Breast epithelium (tissue), 4 donors: ENCODE measurements at places on chromosomes 2 and 18. TPM values are rescaled to one million over a fixed set of nuclear protein-coding genes. Genes with fewer than 3 reads are reported as not detected.

The BBS5 gene
- 9.2 TPM for total RNA-seq

The TBC1D8 gene
- 89.7 TPM for total RNA-seq

DNA sequence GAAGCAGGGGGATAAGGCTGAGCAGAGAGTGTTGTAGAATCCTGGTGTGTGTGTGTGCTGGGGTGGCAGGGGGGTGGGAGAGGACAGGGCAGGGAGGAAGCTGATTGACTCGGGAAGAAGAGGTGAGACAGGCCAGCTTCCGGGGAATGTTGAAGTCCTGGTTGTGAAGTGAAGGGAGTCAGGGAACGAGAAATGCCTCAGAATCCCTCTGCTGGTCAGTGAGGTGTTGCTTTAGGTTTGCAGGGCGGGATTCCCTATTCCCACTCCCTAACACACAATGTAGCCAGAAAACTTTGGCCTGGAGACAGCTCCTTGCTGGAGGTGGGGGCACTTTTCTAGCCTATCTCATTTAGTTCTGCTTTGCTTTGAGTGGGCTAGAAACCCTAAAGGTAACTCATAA is 265.1 kb downstream of the HAUS1 start:
- H3K27me3 ChIP-seq: no peaks in the 10 kb centered on the region
- no peaks in the 10 kb centered on the region for H3K36me3 ChIP-seq
- no peaks in the 10 kb centered on the region for H3K4me1 ChIP-seq
- no peak overlapping the region for H3K4me3 ChIP-seq
- no peak overlapping the region for H3K27ac ChIP-seq

The TEX44 gene
- not detected for total RNA-seq

The TNS1 gene
- total RNA-seq: 577 TPM

GRCh38 chr2:232454630-232455029 is 1.3 kb upstream of the ALPI start:
- H3K36me3 ChIP-seq: no peaks in the 10 kb centered on the region
- DNase-seq: no peak
- H3K4me1 ChIP-seq: no peaks in the 10 kb centered on the region
- H3K4me3 ChIP-seq: no peak overlapping the region
- H3K27me3 ChIP-seq: peaks cover 25% of the 10 kb centered on the region

DNA sequence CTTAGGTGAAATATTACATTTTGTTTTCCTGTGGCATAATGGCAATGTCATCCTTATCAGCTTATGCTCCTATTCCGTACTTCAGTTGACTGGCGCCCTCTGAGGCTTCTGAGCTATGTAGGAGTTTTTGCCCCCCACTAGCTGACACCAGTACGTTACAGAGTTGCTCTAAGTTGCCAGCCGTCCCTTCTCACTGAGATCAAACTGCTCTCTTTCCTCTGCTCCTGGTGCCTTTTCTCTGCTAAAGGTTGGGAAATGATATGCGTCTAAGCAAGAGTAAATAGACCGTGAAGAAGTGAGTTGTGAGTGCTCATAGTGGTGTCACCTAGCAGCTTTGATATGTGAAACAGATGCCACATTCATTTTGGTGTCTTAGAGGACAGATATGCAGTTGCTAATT is 99.2 kb downstream of the RAPGEF4 start:
- H3K27ac ChIP-seq: no peak overlapping the region
- no peaks in the 10 kb centered on the region for H3K36me3 ChIP-seq
- no peak overlapping the region for H3K4me3 ChIP-seq
- DNase-seq: no peak
- H3K4me1 ChIP-seq: no peaks in the 10 kb centered on the region

The LONRF2 gene
- total RNA-seq: 5.1 TPM

DNA sequence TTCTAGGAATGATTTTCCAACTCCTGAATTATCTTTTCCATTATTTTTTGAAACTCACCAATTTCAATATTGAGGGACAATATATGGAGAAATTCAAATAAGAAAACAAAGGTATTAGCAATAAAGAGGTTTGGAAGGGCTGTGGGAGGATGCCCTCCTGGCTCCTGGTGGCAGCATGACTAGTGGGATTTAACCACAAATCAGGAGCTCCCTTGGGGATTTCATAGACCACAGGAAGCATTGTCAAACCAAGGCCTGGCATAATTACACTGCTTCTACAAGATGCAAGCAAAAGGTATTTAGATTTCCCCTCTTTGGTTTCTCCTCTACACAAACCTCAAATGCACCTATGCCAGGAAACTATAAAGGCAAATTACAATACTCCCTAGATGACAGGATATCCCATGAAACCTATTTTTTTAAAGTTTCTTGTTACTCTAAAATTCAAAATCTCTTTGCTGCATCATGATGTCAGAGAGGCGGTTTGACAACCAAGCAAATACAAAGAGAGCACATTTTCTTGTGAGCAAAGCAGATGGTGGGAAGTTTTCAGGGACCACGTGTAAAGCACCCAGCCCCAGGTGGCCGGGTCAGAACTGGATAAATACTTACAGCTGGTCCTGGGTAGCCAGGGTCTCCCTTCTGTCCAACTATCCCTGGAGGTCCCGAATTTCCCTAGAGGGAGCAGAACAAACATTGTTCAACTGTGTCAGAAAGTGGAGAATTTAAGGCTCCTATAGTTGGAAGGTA is 67.9 kb downstream of the COL6A3 start:
- H3K4me1 ChIP-seq: no peaks in the 10 kb centered on the region
- DNase-seq: no peak
- no peak overlapping the region for H3K27ac ChIP-seq
- no peaks in the 10 kb centered on the region for H3K27me3 ChIP-seq
- H3K4me3 ChIP-seq: no peak overlapping the region

The CLEC4F gene
- not detected for total RNA-seq

The PROM2 gene
- total RNA-seq: 47.7 TPM

The ERICH2 gene
- not detected for total RNA-seq
